NCI-H1105 (cell line): ENCODE measurements at places on chromosomes 12 and 14.

DNA sequence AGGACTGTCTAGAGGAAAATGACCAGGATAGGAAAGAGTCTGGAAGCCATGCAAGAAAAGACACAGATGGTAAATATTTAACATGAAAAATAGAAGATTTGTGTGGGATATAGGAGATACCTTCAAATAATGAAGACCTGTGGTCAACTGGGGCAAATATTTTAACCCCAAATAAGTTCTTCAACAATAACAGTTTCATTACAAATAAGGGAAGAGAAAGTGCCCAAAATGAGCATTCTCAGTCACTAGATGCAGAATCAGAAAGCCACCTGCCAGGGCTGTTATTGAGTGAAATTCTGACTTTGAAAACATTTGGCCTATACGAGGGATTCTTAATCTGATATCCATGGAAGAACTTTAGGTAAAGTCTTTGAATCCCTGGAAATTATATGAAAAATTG lies 231.2 kb upstream of the PLEKHG7 start:
- no peak for DNase-seq

DNA sequence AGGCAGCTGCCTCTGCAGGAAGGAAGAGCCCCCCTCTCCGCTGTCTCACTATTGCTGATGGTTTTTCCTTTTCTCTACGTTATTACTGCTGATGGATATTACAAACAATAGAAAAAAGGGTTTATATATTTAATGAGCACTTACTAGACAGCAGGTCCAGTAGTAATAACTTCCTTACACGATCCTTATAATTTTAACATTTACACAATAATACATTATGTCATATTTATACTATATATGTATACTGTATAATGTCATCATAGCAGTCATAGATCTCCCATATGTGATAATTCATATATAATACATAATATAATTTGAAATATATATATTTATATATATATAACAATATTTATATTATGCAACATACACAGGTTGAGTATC lies 92.4 kb downstream of the KSR2 start:
- no peak for DNase-seq

GRCh38 chr14:68623307-68623706 lies 169.6 kb downstream of the ZFP36L1 start:
- no peak for DNase-seq

GRCh38 chr14:69337984-69338383 lies 60.1 kb downstream of the ERH start:
- DNase-seq = no peak

DNA sequence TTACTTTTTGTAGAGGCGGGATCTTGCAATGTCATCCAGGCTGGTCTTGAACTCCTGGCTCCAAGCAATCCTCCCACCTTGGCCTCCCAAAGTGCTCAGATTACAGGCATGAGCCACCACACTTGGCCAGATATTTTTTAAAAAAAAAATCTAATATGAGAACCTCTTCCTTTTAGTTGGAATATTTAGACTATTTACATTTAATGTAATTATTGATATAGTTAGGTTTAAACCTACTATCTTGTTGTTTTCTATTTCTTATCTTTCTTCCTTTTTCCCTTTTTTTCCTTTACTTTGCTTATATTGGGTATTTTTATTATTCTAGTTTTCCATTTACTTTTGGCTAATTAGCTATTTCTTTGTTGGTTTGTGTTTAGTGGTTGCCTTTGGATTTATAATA lies 185.8 kb downstream of the SLC41A2 start:
- no peak for DNase-seq

- no peak for DNase-seq
These were observed 5.1 kb downstream of the E2F7 start for GRCh38 chr12:77060136-77060882.

DNA sequence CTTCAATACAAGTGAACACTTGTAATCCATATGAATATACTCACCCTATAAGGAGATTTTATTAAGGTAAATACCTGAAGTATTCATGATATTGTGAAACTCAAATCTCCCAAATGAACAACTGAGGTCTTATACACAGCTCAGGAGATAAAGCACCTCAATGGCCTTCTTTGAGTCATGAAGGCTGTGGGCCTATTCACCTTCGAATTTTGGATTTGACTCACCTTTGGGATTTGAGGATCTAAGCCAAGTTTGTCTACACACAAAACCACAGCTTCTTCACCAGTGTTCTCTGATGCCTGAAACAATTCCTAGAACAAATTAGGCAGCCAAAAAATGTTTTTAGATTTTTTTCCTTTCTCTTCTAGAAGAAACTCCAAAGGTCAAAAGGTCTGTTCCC lies 194.1 kb downstream of the NUAK1 start:
- DNase-seq = no peak

- no peak for DNase-seq
These were observed 144.1 kb upstream of the PTPRQ start for GRCh38 chr12:80299976-80300375.

- DNase-seq = no peak
These were observed at the start of gene KRT4 for GRCh38 chr12:52813885-52814709. Gene KRT4, minus strand, starts transcription at chr12:52814116. Its CDS starts 58 bp downstream, at chr12:52814058.

GRCh38 chr12:113092607-113093408 lies 36.3 kb downstream of the DTX1 start:
- no peak for DNase-seq

- no peak for DNase-seq
These were observed 111.9 kb downstream of the EML1 start for GRCh38 chr14:99905121-99905520.

DNA sequence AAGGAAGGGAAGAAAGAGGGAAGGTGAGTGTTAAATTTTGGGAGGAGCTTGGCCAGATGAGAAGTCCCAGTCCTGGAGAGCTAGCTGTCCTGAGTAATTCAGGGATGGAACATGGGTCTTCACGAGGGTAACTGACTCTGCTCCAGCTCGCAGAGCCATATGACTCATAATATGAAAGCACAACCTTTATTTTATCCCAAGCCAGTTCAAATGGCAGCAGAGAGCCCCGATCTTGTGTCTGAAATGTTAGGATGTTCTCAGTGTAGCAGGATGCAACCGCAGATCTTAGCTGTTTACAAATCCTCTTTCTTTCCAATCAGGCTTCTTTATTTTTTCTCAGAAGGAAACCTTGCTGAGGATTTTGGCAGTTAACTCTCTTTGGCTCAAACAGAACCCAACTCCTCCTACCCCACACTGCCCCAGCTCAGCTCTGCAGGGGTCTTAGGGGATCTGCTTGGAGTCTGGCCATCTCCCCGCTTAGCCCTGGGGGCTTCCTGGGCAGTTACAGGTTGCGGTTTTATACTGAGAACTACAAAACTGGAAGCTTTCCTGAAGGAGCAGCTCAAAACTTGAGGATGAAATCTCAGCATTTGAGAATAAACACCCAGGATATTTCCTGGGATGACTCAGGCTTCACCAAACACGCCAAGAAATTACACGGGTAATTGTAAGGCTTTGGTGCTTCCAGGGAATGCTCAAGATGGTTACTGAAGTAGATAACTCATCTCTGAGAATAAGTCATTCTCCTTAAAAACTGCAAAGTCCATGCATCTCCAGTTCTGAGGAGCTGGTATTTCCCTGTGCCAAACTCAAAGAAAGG lies 92.5 kb downstream of the VCPKMT start:
- no peak for DNase-seq

DNA sequence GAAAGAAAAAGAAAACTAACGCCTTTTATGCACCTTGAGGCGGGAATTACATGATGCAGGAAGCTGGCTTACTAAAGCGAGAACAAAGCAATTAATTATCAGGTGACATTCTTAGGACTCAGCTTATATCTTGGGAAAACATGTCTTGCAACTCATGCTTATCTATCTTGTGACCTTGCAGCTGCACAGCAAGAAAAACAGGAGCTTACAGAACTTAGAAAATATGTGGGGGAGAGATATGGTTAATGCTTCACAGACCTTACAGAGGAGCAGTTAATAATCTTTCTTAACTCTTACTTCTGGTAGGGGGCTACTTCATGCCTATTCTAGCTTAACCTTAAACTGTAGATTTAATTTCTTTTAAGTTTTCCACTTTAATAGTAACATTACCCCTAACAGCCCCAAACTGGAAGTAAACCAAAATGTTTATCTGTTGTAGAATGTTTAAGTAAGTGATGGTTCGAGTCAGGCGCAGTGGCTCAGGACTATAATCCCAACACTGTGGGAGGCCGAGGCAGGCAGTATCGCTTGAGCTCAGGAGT lies 13.2 kb upstream of the OR11G2 start:
- DNase-seq = no peak

DNA sequence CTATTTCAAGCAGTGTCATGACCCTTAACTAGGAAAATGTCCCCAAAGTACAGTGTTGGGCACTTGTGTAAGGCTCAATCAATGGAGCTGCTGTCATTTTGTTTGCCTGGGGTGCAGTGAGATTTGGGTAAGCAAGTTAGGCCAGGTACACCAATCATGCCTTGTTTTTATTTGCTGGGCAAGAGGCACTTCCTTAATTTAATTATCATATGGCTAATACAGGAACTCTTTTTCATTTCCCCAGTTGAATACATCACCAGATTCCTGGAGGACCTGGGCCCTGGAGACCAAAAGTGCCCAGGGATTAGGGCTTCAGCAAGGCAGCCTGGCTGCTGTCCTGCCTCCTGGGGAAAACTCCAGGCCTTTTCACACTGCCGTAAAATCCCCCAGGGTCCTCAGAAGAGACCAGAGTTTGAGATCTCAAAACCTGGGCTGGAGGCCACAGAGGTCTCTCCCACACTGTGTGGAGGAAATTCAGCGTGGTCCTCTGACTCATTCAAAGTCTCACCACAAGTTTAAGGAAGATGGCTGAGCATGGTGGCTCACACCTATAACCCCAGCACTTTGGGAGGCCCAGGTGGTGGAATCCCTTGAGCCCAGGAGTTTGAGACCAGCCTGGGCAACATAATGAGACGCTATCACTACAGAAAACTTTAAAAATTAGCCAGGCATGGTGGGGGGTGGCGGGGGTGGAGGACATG lies 28.4 kb upstream of the FOXN3 start:
- no peak for DNase-seq

DNA sequence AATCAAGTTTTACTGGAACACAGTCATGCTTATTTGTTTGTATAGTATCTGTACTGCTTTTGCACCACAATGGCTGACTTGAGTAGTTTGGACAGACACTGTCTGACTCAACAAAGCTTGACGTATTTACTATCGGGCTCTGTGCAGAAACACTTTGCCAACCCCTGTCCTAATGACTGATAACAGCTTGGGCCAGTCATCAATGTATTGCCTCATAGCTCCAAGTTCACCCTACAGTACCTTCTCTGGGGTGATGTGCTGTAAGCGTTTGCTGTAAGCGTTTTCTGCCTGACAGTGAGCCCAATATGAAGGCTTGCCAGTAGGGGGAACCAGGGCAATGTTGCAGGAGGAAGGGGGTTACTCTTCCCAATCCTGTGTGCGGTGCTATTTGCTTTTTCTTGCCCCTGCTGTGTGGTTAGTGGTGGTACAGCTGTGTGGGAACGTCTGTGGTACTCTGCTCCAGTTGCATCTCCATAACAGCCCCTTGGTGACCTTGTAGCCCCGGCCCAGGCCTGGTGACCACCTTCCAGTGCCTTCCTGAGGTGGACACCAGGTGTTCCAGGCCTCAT lies 5.4 kb upstream of the CCDC177 start:
- peak; percentile 2 for DNase-seq

GRCh38 chr12:113826805-113827538 lies 139.2 kb downstream of the RBM19 start:
- DNase-seq = no peak

DNA sequence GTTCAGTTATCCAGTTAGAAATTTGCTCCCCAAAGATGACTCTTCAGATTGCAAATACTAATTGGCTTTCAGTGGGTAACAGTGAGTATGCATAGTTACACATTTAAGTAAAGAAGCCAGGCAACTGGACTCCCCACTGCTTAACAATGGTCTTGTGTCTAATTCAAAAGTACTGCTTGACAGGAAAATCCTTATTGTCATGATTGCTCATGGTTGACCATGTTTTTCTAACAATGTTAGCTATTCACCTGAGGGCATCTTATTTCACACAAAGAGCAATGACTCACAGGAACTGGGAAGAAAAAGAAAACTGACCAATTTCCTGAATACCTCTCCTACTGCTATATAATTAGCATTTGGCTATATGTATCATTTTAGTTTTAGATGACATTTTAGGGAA lies 33.7 kb upstream of the ALG10B start:
- no peak for DNase-seq

DNA sequence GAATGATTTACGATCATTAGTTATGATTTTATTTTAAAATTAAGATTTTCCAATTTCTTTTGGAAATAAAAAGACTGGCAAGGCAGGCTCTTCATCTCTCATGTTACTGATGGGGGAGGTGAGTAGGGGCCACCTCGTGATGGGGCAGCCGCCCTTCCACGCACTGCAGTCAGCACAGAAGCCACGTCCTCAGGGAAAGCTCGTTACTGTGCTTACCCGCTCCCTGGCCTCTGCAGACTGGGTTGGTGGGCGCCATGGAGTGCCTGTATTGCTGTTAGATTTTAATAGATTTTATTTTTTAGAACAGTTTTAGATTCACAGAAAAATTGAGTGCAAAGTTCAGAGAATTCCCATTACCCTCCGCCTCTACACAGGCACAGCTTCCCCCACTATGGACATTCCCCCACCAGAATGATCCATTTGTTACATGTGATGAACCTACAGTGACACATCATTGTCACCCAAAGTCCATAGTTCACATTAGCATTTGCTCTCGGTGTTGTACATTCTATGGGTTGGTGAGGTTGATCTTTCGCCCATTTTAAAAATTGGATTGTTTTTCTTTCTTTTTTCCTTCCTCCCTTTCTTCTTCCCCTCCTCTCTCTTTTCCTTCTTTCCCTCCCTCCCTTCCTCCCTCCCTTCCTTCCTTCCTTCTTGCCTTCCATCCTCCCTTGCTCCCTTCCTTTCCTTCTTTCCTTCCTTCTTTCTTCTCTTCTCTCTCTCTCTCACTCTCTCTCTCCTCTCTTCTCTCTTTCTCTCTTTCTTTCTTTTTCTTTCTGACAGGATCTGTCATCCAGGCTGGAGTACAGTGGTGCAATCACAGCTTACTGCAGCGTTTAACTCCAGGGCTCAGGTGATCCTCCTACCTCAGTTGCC lies 30.7 kb downstream of the ADGRD1 start:
- no peak for DNase-seq

DNA sequence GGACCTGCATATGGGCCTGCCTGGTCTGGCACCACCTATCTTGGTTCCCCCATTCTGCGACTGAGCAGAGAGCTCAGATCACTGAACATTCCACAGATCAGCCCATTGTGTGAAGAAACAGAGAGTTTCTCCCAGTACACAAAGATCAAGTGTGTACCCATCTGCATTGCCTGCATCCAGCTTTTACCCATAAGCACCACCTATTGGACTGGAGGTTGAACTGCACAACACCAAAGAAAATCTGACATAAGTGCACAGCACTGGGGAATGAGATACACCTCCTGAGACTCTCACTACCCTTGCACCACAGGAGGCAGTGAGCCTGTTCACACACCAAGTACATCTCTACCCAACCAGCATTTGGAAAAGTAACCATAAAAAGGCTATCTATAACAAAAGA lies 362.6 kb upstream of the CLEC14A start:
- no peak for DNase-seq

DNA sequence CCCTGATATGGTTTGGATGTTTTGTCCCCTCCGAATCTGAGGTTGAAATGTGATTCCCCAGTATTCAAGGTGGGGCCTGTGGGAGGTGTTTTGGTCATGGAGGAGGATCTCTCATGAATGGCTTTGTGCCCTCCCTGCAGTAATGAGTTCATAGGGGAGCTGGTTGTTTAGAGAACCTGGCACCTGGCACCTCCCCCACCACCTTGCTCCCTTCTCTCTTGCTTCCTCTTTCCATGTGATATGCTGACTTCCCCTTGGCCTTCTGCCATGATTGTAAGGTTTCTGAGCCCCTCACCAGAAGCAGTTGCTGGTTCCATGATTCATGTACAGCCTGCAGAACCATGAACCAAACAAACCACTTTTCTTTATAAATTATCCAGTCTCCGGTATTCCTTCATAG lies 32.6 kb downstream of the CD163L1 start:
- no peak for DNase-seq
